Gastroesophageal sphincter (tissue), 4 donors: ENCODE measurements at places on chromosomes 2 and 18. TPM values are rescaled to one million over a fixed set of nuclear protein-coding genes. Genes with fewer than 3 reads are reported as not detected.

Gene TEX51
- not detected for total RNA-seq

Gene CNTNAP5
- total RNA-seq, result not detected

Gene PRKCE
- 5.9 TPM for total RNA-seq

Gene TDRD15
- not detected for total RNA-seq

Gene MYOM1
- 14.8 TPM for total RNA-seq

Gene TMEM247
- not detected for total RNA-seq

Gene GMCL1
- 10.6 TPM for total RNA-seq

Gene MARCO
- total RNA-seq, result 56.1 TPM

Gene CAVIN2
- total RNA-seq, result 192 TPM

Gene SNORC
- total RNA-seq, result 11.6 TPM

Gene CCL20
- not detected for total RNA-seq
